ENCODE measurements at places on chromosomes 2 and 18.

- DNase-seq: no peak
Observed at GRCh38 chr2:234887195-234887594, 64.6 kb upstream of the SH3BP4 start.

DNA sequence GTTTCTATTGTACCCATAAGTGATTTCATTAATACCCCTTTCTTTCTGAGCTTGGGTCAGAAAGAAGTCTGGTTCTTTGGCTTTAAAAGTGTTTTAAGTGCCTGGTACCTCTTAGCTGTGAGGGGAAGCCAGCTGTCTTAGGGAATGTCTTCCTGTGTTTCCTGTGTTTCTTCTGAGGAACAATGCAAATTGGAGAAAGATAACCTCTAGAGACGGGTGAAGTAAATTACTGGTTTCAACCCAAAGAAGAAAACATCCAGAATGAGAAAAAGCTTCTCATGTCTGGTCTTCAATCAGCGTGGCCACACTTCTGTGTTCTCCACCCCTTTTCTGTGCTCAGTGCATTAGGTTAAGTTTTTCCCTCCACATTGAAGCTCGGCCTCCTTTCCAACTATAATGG is 10.2 kb upstream of the CHN1 start:
- DNase-seq: no peak

DNA sequence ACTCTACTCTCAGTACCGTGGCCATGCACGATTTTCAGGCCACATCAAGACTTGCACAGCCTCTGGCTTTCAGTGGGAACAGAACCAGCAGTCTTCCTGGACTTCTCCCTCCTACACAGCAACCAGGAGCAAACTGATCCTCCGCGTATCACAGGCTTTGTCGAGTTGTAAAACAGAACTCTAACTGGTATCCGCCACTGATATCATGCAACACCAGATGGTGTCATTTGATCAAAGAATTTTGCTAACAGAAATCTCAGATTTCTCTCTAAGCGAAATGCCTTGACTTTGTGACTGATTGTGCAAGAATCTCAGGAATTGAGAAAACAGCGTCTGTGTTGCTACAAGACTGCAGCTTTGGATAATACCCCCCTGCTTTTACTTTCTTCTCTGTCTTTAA is 85.7 kb downstream of the COPS8 start:
- no peak for DNase-seq

- DNase-seq: no peak
Observed at GRCh38 chr18:49059028-49059834, 108.5 kb upstream of the SMAD7 start.

- no peak for DNase-seq
Observed at GRCh38 chr2:134884435-134884834, 34.2 kb upstream of the CCNT2 start.

GRCh38 chr2:16588565-16588964 is 77.1 kb downstream of the CYRIA start:
- DNase-seq: no peak

- DNase-seq: no peak
Observed at GRCh38 chr18:35692866-35693265, 111.3 kb downstream of the GALNT1 start.

DNA sequence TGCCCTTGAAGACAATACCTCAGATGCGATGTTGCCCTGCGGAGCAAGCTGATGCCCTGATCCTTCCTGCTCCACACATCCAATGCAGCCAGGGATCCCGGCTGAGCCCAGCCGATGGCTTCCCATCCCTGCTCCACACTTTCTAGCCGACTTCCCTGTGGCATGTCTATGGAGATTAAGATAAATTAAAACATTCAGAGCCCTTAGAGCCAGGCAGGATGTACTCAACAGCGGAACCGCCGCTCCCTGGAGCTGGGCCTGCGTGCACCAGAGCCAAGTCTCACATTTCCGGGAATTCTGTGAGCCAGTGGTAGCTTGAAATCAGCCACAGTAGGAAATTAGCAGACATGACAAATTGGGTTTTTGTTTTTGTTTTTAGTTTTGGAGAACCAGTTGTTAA is 620.6 kb downstream of the GALR1 start:
- DNase-seq: no peak

GRCh38 chr18:32771169-32771751 is 1.6 kb downstream of the KLHL14 start:
- DNase-seq: peak; percentile 28

DNA sequence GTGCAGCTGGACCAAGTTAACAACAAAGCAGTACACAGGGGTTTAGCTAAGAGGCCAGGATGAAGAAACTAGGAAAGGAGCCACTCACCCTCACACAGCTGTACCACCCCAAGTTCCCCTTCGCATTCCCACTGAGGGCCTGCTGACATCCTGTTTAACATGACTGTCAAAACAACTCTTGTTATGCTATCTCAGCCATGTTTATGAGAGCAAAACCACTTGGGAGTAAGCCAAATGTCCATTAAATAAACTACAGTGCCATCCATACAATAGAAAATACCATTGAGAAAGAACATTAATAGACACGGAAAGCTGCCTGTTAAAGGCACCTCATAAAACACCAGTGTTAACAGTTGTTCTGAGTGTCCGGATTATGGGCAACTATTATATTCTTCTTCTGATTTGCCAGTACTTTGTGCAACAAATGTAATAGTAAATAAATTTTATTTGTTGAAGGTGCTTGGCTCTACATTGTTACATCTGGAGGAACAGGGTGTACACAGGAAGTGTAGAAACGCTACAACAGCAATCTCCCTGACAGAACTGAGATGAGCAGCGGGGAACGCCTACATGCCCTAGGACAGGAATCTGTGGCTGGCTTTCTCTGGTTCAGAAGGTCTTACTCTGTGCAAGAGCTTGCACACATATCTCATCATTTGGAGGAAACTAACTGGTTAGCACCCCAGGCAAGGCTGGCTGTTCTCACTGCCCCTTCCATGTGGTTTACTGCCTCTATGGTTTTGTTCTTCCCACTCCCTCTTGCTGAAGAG is 85.6 kb downstream of the EHD3 start:
- DNase-seq: peak; percentile 48

DNA sequence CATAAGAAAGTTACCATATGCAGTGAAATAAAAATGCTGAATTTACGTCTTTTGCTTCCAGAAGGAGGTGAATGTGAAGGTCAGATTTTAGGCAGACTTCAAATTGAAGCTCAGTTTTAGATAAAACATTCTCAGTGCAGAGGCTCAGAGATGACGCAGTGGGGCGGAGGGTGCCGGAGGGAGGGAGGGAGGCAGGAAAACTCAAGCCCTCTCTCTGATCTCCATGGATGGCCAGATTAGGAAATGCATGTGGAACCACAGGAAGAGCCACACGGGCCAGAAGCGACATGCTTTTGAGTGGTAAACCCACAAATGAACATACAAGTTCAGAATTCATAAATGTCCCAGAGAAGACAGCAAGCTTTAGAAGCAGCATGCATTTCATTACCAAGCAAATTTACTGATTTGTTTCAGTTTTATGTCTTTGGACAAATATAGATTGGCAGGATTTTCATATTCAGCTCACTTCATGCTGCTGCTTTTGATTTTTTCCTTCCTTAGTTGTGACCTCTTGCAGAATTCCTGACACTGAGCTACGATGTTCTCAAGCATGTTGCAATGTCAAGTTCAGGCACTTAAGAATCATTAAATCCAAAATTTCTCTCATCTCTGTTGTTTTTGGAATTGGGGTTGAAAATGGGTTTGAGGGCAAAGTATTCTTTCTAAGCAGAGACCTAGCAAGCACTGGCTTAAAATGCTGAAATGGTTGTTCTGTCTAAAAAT is 29.7 kb upstream of the APCDD1 start:
- no peak for DNase-seq

- DNase-seq: peak; percentile 67
Observed at GRCh38 chr18:59988098-59988706, 88.4 kb downstream of the PMAIP1 start.

DNA sequence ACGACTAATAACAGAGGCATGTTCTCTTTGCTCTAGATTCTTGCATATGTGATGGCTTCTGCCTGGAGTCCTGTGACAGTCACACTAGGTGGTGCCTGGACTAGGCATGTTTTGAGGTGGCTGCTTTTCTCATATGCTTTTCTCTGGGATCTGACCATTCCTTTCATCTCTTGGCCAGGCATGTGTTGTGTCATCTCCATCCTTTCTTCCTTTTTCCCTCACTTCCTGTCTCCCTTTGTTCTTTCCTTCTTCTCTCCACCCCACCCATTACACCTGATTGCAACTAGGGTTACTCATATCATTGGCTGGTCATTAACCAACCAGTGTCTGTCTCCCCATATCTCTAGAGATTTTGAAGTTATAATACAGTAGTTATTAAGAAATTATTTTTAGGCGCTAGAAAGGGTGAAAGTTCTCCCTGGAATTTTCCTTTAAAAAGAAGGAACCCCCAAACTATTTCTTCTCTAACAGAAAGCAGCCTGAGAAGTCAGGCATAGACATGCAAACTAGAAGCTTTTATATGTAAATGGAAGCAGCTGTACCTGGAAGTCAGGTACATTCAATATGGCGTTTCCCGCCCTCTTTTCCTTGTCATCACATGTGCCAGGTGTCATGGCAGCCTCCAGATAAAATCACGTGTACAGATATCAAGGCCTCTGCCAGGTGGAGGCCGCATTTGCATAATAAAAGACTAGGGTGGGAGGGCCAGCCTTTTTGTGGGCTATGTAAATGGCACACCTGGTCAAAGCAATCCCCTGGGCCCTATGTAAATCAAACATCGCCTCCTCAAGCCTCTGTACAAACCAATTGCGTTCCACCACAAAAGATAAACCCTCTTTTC is 220.4 kb upstream of the MEX3C start:
- no peak for DNase-seq

- no peak for DNase-seq
Observed at GRCh38 chr2:153971855-153972254, 100.1 kb downstream of the GALNT13 start.

GRCh38 chr2:206561962-206562361 is 80.3 kb upstream of the FAM237A start:
- no peak for DNase-seq

- no peak for DNase-seq
Observed at GRCh38 chr2:118050386-118050785, 36.5 kb upstream of the CCDC93 start.

- no peak for DNase-seq
Observed at GRCh38 chr18:47110492-47111274, 39.6 kb downstream of the HDHD2 start.

- DNase-seq: no peak
Observed at GRCh38 chr2:188306271-188306670, 14.6 kb downstream of the GULP1 start.

GRCh38 chr18:35466334-35466733 is 31.4 kb downstream of the INO80C start:
- no peak for DNase-seq

DNA sequence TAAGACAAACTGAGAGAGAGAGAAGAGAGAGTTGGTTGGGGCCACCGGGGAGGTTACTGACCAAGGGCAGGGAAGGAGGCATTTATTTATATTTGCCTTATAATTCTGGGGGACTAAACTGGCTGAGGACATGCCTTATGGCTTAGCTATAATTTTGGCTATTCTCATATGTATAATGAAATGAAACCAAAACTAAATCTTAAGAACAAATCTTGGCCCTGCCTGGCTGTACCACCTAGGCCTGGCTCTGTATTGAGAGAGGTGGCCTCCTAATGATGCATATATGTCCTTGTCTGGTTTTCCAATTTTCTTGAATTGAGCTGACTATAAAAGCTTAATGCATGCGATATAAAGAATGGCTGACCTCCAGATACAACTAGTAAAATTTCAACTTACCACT is 3.5 kb upstream of the PPP1CB start:
- no peak for DNase-seq
